ENCODE measurements at places on chromosomes 12 and 14.

DNA sequence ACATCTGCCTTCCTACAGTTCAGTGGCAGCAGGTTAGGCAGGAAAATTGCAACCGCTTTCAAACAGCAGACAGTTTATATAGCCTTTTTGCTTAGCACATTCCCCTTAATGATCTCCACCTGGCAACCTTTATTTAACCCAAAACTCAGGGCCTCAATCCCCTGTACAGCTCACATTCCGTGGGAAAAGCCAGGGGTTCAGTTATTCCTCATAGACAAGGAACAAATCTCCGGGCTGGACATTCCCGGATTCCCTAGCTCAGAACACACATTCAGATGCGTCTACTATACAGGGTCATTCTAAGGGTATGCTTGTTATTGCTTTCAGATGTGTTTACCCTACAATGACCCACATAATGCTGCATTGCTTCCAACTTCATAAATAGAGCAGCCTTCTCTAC, 73.8 kb upstream of the DCN start:
- no peak for DNase-seq

DNA sequence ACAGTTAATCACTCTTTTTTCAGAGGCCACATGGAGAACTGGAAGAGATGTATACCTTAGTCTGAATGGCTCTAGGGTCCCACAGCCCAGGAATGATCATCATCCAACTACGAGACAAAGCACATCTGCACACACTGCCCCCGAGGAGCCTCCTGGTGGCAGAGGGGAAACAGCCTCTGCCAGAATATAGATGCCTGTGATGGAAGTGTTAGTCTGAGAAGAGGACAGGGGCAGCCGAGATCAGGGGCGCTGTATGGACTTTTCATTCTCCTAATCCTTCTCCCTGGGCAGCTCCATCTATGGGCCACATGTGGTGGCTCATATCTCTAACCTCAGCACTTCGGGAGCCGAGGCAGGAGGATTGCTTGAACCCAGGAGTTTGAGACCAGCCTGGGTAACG, 82.8 kb upstream of the CAPRIN2 start:
- DNase-seq: no peak

DNA sequence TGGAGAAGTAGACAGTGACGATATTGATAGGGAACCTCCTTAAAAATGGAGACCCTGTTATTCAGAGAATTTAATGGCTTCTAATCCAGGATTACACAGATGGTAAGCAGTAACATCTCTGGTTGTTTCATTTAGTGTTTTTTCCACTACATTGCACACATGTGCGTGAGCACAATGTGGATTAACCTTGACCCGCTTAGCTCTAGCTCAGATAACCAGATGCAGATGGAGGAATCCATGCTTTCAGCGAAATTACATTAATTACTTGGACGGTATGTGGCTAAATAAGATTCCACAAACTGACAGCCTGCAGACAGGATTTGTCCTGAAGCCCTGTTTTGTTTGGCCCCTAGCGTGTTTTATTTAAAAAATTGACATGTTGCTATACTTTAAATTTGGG, 378.4 kb downstream of the CCDC91 start:
- DNase-seq: no peak

GRCh38 chr12:27252934-27253333, 8.8 kb downstream of the STK38L start:
- DNase-seq: no peak

DNA sequence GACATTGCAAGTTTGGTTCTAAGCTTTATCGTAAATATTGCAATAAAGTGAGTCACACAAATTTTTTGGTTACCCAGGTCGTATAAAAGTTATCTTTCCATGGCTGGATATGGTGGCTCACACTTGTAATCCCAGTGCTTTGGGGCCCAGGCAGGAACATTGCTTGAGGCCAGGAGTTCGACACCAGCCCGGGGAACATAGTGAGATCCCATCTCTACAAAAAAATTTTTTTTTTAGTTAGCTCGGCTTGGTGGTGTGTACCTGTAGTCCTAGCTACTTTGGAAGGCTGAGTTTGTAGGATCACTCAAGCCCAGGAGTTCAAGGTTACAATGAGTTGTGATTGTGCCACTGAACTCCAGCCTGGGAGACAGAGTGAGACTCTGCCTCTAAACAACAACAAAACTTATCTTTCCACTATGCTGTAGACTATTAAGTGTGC, 24.4 kb downstream of the PRORP start:
- no peak for DNase-seq

- DNase-seq: no peak
Measured at GRCh38 chr12:60194678-60195077, 598.8 kb downstream of the SLC16A7 start.

GRCh38 chr14:64680714-64681065, 23.5 kb upstream of the PLEKHG3 start:
- DNase-seq: no peak

DNA sequence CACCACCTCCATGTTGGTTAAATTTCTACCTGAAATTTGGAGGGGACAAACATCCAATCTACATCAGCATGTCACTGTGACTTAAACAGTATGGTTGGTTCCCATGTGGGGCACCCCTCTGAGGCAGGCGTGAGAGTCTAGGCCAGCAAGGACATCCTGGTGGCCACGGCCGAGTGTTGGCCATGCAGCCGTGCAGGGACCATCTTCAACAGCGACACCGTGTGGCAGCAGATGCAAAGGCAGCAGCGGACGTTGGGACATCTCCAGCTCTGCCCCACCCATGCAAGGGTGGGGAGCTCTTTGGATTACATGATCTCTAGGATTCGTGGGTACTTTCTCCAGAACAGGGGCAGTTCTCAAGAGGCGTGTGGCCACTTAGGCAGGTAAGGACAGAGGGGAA, 49.8 kb downstream of the NOC4L start:
- no peak for DNase-seq

GRCh38 chr14:97217111-97217885, 420.1 kb downstream of the VRK1 start:
- DNase-seq: no peak

DNA sequence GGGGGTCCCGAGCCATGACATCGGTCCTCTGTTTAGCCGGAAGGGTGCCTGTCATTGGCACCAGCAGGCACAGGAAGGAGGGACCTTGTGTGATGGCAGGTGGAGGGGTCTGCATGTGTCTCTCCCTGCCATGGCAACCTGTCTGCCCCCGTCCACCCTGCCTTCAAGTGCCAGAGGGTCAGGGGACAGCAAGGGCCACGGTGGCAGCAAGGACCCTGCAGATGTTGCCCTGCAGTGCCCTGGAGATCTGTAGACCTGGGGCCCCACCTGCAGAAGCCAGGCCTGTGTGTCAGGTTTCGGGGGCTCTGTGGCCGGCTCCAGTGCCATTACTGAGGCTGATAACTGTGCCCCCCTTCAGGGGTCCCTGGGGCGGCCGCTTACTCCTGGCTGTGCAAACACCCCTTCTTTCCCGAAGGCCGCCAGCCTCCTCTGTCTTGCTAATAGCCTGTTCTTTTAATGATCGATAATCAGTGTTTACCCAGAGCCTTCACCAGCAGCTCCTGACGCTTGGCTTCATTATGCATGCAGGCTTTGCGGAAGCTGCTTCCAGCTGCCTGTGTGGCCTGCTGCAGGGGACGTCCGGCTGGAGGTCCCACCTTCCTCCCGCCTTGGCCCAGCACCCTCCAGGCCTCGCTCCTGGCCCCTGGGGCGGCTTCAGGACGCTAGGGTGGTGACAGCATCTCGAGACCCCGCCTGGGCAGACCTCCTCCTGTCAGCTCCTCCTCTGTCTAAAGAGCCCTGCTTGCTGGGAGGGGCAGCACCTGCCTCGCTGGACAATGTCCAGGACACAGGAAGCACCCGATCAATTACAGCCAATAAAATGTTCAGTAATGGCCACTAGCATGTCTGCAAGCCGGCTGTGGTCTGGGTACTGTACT, 153.0 kb downstream of the KIF26A start:
- no peak for DNase-seq

DNA sequence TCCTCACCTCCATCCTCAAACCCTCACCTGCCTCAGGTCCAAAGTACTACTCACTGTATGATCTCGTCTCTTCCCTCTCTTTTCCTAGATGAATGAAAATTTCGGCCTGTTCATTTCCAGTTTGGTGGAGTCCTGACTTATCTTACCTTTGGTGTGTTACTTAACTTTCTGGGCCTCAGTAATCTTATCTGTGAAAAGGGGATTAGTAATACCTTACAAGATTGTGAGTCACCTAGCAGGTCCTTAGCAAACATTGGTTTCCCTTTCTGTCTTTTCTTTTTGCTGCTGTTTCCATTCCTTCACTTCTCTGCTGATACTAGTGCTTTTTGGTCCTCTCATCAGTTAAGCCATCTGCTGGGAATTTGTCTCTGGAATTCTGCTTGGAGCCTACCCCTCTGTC, 52.8 kb downstream of the AKAP6 start:
- DNase-seq: no peak

DNA sequence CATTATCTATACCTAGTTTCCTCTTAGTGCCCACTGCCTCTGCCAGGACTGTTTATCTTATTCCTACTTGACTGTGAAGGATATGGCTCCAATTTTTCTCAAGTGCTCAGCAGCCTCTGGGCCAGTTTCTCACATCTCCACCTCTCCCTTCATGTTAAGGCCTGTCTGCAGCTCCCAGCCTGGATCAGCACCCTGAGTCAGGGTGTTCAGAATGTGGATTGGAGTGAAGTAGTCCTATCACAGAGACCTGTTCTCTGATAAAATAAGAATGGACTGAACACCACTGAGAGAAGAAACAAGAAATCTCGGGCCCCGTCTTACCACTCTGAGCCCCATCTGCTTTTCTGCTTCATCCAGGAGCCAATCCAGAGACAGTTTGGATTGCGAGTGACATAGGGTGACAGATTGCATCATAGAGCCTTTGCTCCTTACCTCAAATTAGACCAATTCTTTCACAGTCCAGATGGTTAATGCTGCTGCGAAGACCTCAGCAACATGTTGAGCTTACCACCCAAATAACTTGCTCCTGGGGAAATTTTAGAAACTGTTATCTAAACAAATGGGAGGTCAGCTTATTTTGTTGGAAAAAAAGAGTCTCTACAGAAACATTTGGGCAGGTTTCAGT, 473.1 kb downstream of the PDZRN4 start:
- DNase-seq: no peak

GRCh38 chr14:68937471-68938270, 41.4 kb downstream of the ACTN1 start:
- DNase-seq: no peak

- no peak for DNase-seq
Measured at GRCh38 chr12:113165521-113166450, 16.3 kb downstream of the CFAP73 start.

- DNase-seq: no peak
Measured at GRCh38 chr12:67920413-67920812, 68.8 kb upstream of the IFNG-AS1 start.

DNA sequence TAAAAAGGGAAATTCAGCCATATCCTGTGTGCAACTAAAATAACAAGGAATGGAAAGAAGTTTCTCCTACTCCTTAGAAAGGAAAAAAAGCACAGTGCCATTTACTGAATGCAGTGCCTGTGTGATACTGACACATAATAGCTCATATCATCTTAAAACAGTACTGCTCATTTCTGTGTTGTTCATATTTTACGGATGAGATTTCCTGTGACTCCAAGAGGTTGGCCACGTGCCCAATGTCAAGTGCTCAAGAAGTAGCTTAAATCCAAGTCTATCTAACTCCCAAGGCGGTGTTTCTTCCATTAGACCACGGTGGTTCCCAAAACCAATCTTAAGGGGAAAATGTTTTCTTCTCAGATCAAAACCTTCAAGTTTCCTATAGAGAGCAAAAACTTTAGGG, 20.0 kb downstream of the MAP3K9 start:
- no peak for DNase-seq

DNA sequence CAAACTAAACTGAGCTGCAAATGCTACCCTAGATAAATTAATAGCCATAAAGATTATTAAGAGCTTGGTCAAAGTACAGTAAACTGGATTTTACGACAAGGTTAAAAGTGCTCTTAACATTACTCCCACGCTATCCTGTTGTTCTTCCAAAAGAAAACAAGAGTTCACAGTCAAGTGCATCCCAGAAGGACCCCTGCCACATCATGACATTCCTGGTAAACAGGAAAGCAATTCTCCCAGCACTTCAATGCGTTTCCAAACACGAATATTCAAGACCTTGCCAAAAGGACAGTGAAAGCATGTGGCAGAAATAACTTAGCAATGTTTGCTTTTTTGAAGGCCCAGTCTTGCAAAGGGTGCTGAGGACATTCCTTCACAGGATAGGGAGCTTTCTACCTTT, 11.2 kb downstream of the SPRING1 start:
- no peak for DNase-seq

- no peak for DNase-seq
Measured at GRCh38 chr12:124323771-124324530, 29.1 kb downstream of the RFLNA start.

- DNase-seq: no peak
Measured at GRCh38 chr12:72144553-72144952, 127.6 kb upstream of the TRHDE start.

DNA sequence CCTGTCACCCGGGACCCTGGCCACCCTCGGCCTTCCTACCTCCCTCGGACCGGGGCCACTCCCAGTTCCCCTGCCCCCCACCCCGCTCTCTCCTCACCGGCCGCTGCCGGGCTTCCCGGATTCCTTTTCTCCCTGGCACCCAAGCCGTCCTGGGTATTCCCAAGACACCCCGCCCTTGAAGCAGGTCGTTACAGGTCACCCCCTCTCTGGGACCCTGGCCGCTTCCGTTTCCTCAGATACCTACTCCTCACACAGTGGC, 493 bp downstream of the NUMB start:
- no peak for DNase-seq

DNA sequence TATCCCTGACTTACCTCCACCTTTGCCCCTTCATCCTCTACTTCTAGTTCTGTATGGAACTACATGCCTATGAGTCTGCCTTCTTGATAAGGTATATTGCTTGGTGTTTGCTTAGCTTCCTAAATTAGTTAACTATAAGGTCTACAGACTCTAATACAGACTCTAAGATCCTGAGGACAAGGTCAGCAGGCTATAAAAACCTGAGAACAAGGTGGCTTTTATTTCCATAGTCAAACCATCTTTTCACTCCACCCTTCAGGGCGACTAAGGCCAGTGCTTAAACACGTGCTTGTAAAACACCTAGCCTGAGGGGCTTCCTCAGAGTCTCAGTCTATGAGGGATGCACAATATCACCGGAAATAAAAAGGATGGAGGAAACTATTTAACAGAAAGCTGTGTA, 36.1 kb upstream of the COL2A1 start:
- no peak for DNase-seq

GRCh38 chr12:51972422-51972812, 20.9 kb downstream of the ACVR1B start:
- no peak for DNase-seq

GRCh38 chr14:81371802-81372201, 28.3 kb downstream of the STON2 start:
- no peak for DNase-seq

- DNase-seq: no peak
Measured at GRCh38 chr12:113154351-113154973, 4.9 kb downstream of the CFAP73 start.

Measured in stimulated activated CD8-positive, alpha-beta memory T cell treated with anti-CD3 and anti-CD28 coated beads, Interleukin-4, amount 100 ng/mL, for 4 hours (primary cell).